ENCODE measurements at places on chromosomes 7 and 10.

- no peaks in the 10 kb centered on the region for H3K36me3 ChIP-seq
- no peak overlapping the region for H3K4me3 ChIP-seq
- no peak overlapping the region for H3K27ac ChIP-seq
- no peaks in the 10 kb centered on the region for H3K27me3 ChIP-seq
- no peaks in the 10 kb centered on the region for H3K4me1 ChIP-seq
Measured at GRCh38 chr10:29257784-29258135, 31.1 kb upstream of the LYZL1 start.

- H3K4me1 ChIP-seq: peaks cover 7% of the 10 kb centered on the region
- H3K27ac ChIP-seq: peak overlapping the region; percentile 91
- no peak for DNase-seq
- peaks cover 4% of the 10 kb centered on the region for H3K27me3 ChIP-seq
- H3K4me3 ChIP-seq: peak overlapping the region; percentile 87
Measured at GRCh38 chr7:70695795-70696083, 436.2 kb upstream of the GALNT17 start.

DNA sequence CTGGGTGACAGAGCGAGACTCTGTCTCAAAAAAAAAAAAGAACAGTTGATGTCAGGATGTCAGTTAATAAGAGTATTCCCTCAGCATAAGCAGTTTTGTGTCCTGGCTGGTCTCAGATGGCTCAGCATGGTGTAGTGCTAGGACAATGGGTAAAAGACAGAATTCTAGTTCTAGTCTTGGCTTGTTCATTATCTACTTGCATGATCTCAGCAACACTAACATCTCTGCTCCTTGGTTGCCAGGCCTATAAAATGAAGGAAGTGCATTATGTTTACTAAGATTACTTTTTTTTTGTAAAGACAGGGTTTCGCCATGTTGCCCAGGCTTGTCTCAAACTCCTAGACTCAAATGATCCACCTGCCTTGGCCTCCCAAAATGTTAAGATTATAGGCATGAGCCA is 84.3 kb upstream of the SP8 start:
- no peaks in the 10 kb centered on the region for H3K36me3 ChIP-seq
- no peak overlapping the region for H3K4me3 ChIP-seq
- H3K27ac ChIP-seq: no peak overlapping the region
- DNase-seq: no peak
- H3K27me3 ChIP-seq: no peaks in the 10 kb centered on the region
- H3K4me1 ChIP-seq: no peaks in the 10 kb centered on the region

GRCh38 chr7:112970771-112971170 is 115.9 kb downstream of the GPR85 start:
- H3K36me3 ChIP-seq: no peaks in the 10 kb centered on the region
- H3K4me3 ChIP-seq: no peak overlapping the region
- no peak overlapping the region for H3K27ac ChIP-seq
- no peaks in the 10 kb centered on the region for H3K27me3 ChIP-seq
- no peak for DNase-seq

DNA sequence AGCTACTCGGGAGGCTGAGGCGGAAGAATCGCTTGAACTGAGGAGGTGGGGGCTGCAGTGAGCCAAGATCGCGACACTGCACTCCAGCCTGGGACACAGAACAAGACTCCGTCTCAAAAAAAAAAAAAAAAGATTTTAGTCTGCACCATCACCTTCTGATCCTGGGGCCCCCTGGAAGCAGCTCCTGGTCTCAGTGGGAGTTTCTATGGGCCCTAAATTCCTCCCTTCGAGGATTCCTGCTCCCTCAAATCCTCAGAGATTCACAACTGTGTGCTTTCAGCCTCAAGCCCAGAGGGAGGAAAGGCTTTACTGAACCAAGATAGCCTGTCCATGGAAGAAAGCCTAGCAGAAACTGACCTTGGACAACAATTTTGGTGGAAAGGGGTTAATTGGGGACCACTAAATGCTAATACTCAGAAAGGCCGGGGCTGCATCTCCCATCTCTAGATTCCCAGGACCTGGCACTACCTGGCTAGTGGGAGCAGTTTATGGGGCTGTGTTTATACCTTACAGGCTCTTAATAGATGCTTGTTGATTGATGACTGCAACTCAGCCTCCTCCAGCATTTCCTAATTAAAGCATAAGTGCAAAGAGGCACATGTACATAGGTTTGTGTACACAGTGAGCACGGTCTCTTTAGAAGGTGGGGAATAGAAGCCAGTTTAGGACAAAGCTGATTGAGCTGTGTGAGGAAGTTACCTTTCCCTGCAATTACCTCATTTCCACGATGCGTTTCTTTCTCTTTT is 9.2 kb upstream of the FGFR2 start:
- H3K4me1 ChIP-seq: no peaks in the 10 kb centered on the region
- no peak overlapping the region for H3K27ac ChIP-seq
- H3K4me3 ChIP-seq: no peak overlapping the region
- no peaks in the 10 kb centered on the region for H3K27me3 ChIP-seq

- no peaks in the 10 kb centered on the region for H3K27me3 ChIP-seq
- DNase-seq: no peak
- H3K36me3 ChIP-seq: no peaks in the 10 kb centered on the region
Measured at GRCh38 chr7:148124477-148124876, 466.1 kb upstream of the C7orf33 start.

GRCh38 chr7:117066668-117067067 is 113.4 kb downstream of the ST7 start:
- no peak for DNase-seq
- no peak overlapping the region for H3K27ac ChIP-seq
- peaks cover 25% of the 10 kb centered on the region for H3K4me1 ChIP-seq

DNA sequence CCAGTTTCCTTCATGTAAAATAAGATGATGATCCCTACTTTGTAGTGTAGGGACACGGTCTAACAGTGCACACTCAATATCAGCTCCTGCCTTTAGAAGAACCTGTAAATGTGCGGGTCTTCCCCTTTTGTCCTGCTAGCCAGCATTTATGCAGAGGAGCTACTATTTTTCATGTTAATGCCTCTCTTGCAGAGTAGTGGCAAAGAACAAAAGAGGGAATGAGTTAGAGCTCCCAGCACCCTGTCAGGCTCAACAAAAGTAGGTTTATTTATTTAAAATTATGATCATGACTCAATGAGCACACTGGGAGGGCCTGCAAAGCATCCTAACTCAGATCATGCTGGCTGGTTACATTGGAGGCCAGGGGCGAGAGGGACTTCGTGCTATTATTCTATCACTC is 414.5 kb upstream of the COBL start:
- DNase-seq: no peak
- no peak overlapping the region for H3K4me3 ChIP-seq
- no peaks in the 10 kb centered on the region for H3K27me3 ChIP-seq

- no peaks in the 10 kb centered on the region for H3K27me3 ChIP-seq
- peaks cover 2% of the 10 kb centered on the region for H3K36me3 ChIP-seq
- no peaks in the 10 kb centered on the region for H3K4me1 ChIP-seq
- H3K27ac ChIP-seq: no peak overlapping the region
- no peak overlapping the region for H3K4me3 ChIP-seq
- DNase-seq: no peak
Measured at GRCh38 chr7:112282476-112283188, 76.1 kb downstream of the ZNF277 start.

DNA sequence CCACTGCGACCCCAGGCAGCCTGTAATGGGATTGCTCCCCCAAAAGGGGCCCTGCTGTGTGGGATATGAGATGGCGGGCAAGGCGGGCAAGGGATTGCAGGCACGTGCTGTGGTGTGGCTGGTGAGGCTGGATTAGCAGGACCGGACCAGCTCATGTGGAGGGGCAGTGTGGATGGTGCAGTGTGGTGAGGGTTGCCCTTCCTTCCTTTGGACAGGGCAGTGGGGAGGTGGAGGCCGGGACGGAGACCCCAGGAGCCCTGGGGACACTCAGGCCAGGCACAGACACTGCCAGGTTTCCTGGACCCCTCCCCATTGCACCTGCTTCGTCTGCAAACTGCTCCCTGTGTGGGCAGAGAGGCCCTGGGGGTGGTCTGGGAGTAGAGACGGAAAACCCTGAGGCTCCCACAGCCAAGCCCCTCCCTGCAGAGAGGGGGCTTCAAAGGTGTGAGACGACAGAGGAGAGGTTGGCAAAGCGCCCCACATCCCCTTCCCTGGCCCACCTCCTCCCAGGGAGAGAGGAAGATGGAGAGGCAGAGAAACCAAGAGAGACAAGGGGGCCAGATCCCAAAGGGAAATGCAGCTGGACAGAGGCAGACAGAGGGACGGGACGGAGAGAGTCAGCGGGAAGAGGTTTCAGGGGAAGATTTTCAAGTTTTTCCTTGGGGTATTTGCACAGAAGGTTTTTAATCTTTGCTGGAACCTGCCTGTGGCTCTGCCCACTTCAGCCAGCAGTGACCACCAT is 89.2 kb downstream of the MICALL2 start:
- peaks cover 97% of the 10 kb centered on the region for H3K27me3 ChIP-seq
- peaks cover 11% of the 10 kb centered on the region for H3K4me1 ChIP-seq
- H3K4me3 ChIP-seq: no peak overlapping the region
- H3K27ac ChIP-seq: no peak overlapping the region
- DNase-seq: no peak
